ENCODE measurements at places on chromosomes 5 and 9.

DNA sequence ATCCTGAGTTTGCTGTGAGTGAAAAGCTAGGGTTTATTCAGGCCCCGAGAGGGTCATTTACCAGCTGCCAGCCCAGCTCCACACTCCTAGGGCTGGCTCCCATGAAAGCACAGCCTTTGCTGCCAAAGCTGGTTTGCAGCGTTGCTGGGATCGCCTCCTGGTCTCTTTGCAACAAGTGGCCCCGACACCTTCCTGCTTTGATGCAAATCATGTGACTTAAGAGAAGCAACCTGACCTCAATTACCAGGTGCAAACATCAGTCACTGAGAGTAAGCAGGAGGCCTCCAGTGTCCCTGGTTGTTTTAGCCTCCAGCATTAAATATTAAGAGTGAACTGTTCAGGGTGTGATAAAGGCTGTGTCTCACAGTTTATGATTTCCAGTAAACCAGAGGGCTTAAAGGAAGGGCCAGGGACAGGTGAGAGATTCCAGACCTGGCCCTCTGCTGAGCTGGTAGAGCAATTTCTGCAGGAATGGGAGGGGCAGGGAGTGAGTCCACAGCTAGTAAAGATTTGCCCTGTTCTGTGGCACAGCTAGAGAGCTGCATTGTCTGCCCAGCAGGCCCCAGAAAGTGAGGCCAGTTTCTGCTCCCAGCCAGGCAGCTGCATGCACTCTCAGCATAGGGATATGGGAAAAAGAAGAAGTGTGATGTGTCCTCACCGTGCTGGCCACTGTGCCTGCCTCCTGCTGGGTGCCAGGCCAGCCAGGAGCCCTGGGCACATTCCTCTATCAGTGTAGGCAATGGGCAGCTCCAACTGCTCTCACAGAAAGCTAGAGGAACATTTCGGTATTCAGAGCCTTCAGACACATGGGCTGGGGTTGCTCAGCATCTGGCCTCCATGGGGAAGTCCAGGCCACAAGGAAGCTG is 58.0 kb downstream of the SLC22A5 start:
- no peak for DNase-seq

DNA sequence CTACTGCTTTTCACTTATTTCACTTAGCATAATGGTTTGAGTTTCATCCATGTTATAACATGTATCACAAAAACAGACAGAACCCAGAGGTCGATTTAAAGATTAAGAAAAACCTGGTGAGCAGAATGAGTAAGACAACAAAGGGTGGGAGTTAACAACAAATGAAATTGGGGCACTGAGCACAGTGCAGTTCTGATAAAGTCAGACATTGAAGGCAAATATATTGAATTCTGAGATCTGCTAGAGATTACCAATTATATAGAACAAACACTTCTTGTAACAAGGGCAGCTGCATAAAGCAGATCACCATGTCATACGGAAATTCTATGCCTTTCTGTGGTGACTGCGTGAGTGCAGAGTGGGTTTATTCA is 517.3 kb upstream of the RORB start:
- DNase-seq = no peak

GRCh38 chr9:121763561-121764370 is 112.3 kb downstream of the DAB2IP start:
- no peak for DNase-seq

DNA sequence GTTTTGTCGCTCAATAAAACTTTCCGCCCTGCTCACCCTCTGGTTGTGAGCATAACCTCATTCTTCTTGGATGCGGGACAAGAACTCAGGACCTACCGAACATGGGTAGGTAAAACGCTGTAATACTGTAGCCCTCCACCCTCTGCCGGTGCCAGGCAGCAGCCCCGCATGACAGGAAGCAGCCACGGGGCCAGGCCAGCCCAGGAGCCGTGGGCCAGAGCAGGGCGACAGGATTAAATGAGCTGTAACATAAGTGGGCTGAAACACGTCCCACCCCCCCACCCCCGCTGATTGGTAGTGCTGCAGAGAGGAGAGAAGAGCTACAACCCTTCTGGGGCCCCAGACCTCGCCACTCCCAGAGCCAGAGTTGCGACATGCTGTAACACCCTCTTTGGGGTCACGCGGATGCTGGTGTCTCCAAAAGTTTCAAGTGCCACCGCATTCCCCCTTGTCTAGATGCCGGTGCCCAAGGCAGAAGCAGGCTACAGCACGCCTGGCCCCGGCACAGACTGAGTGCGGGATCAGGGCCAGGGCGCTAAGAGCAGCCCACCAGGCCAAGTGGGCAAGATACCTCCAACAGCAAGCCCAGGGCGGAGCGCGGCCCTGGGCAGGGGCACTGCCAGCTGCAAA is 81.8 kb downstream of the FBXW11 start:
- DNase-seq = no peak

GRCh38 chr5:131988601-131989000 is 22.9 kb downstream of the ACSL6 start:
- DNase-seq = no peak

GRCh38 chr5:109876030-109876725 is 186.5 kb downstream of the MAN2A1 start:
- no peak for DNase-seq

DNA sequence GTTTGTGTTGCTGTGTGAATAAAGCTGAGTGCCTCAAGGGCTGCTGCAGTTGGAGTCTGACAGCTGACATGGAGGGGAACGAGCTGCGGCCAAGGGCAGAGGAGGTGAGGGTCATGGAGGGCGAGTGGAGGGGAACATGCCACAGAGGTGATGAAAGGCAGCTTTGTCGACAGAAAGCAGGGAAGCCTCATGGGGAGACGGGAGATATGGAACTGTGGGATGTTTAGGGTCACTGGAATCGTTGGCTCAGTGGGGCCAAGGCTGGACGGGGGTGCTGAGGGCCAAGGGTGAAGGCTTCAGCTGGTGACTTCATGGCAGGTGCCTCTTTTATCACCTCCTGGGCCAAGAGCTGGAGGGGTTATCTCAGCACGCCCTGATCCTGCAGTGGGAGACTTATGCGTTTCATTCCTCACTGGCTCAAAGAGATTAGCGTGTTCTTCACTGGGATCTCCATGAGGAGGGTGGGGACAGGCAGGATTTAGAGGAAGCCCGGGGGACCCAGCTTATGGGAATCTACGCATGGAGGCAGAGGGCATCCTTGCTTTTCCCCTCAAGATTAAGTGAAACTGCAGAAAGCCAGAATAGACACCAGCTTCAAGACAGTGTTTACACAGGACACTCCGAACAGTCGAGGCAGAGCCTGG is 42.2 kb downstream of the FAM240B start:
- no peak for DNase-seq

DNA sequence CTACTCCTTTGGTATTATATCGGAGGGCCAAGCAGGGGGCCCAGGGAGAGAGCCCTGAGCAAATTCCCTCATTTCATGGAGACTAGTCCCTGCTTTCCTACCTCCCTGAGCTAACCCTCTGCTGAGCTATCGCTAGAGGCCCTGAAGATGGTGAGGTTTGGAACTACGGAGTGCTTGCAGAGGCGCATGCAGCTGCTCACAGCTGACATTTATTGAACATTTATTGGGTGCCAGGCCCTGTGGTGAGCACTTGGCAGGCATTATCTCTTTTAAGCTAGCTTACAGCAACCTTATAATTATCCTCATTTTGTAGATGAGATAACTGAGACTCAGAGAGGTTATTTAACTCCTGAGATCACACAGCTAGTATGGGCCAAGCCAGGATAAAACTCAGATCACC is 9.8 kb downstream of the FAT2 start:
- DNase-seq = no peak

DNA sequence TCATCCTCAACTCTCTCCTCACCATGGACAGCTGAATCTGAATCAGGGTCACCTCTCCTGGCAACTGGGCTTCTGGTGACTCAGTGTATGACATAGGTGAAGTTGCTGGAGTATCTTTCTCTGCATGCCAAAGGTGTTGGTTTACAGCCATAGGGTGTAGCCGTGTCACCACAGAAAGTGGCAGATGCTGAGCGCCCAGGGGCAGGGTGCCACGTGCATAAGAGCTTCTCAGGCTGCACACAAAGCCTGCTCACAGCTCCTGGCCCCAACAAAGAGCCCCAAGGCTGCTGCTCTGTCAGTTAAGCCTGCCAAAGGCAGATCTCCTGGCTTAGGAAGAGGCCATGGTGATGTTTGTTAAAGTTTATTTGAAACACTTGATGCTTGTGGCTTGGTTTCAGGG is 297.7 kb upstream of the WWC1 start:
- no peak for DNase-seq

GRCh38 chr5:175670372-175670771 is 12.5 kb downstream of the HRH2 start:
- DNase-seq = no peak

GRCh38 chr5:113217619-113218184 is 217.1 kb downstream of the TSSK1B start:
- no peak for DNase-seq

GRCh38 chr5:91139572-91140200 is 243.4 kb downstream of the ARRDC3 start:
- no peak for DNase-seq

DNA sequence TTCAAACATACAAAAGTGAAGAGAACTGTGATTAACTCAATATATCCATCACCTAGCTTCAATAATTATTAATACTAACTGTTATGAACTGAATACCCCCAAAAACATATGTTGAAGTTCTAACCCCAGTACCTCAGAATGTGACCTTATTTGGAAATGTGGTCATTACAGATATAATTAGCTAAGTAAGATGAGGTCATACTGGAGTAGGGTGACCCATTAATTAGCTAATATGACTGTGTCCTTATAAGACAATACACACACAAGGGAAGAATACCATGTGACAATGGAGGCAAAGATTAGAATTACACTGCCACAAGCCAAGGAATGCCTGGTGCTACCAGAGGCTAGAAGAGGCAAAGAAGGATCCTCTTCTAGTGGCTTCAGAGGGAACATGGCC is 7.8 kb downstream of the RRAGA start:
- DNase-seq = no peak

DNA sequence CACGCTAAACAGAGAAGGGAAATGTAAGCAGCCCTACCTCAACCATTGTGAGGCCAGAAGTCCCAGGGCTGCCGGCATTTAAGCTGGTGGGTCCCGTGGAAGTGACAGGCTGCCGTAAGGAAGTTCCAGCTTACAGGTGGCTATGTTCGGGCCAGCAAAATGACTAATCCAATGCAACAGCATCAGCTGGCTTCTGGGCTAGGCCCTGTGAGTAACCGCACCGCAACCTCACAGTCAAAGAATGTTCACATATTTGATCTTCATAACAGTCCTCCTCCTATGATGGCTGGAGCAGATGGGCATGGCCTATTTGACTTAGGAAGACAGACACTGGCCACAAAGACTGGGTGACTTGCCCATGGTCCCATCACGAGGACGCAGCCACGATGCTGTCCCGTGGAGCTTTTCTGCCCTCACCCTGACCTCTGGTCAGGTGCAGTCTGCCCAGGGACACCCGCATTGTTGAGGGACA is 88.2 kb downstream of the LIFR start:
- peak; percentile 85 for DNase-seq

- no peak for DNase-seq
Measured at GRCh38 chr9:87180361-87180760, 233.1 kb upstream of the GAS1 start.

DNA sequence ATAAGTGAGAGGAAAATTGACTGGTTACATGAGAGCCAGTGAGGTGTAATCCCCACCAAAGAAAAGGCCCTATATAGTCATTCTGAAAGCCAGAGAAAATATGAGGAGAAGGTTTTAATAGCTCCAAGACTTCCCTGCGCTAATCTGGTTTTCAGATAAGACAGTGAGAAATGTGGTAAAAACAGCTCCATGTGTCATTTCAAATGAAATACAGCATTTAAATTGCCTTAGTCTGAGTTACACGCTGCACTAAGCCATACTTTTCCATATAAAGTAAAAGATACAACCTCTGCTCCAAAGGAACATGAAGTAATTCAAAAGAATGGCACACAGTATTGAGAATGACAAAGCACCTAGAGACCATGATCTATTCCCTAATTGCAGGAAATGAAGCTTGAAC is 378.0 kb upstream of the PDE4D start:
- DNase-seq = no peak

DNA sequence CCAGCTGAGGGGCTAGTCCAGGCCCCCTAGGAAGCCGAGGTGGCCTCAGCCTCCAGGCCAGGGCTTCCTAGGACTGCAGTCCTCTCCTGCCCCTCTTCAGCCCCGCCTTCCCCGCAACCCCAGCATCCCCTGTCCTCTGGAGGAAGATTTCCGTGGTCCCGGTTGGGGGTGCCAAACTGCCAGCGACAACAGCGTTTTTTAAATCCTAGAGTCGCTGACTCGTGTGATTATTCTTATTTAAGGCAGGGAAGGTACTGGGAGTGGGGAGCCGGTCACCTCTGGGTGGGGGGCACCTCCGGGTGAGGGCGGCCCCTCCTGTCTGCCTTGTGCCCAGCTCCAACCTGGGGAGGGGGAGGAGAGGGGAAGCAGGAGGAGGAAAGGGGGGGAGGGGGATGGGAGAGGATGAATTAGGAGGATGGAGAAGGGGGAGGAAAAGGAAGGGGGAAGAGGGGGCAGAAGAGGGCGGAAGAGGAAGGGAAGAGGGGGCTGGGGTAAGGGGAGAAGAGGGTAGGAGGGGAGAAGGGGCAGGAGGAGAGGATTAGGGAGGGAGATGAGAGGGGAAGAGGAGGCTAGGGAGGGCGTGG is 173.1 kb upstream of the IER5L start:
- DNase-seq = peak; percentile 60

DNA sequence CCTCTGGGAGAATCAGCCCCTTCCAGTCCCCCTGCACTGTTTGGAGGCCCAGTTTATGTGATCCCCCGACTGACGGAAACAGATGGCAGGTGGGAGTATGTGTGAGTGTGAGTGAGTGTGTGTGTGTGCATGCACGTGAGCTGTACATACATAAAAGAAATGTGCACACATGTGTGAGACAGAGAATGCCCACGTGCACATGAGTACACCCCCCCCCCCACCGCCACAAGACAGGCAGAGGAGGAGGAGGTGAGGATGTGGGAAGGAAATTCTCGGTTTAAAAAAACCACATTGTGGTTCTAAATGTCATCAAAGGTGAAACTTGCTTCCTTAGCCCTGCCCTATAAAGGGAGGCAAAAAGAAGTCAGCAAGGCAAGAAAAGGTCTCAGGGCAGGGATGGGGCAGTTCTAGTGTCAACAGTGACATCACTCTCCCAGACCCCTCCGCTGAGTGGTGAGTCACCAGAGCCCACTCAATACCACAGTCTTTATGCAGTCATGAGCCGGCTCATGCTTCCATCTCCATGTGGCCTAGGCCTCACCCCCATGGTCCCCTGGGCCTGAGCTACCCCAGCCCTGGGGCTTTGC is 79.2 kb upstream of the HSPA9 start:
- DNase-seq = peak; percentile 61

- DNase-seq = no peak
Measured at GRCh38 chr9:69571032-69571431, 101.1 kb downstream of the APBA1 start.
